Activated T-helper 17 cell treated with anti-CD3 and anti-CD28 coated beads, Interleukin-2, amount 50 U/mL, for 72 hours (primary cell): ENCODE measurements at places on chromosomes 2 and 18. TPM values are rescaled to one million over a fixed set of nuclear protein-coding genes. Genes with fewer than 3 reads are reported as not detected.

DNA sequence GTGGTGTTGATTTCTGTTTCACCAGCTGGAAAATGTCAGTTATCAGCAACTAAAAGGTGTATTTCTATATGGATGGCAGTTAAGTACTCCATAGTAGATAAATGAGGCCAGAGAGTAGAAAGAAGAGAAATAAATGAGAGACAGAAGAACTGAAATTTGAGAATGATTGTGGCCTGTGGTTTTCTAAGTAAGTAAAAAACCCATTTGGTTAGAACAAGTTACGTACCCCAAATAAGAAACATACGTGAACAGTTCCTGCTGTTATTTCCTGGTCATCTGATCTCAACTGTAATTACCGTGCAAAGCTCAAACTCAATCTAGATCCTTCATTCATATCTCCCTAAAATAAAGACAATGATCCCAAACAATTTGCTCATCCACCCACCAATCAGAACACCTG, 181.3 kb downstream of the PID1 start:
- ATAC-seq = no peak

DNA sequence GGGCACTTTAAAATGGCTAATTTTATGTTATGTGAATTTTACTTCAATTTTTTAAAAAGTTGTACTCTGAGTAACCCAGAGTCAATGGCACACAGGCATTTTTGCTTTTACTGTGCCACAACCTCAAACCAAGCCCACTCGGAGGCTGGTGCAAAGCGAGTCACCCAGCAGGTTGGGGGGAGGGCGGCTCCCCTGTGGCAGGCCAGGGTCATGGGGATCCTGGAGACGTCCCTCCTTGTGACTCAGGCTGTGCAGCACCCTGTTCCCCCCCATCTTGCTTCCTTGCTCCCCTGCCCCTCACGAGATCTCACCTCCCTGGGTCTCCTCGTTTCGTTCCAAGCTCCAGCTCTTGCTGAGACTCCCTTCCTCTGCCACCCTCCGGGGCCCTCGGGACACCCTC, 58.6 kb downstream of the POMC start:
- ATAC-seq = peak; percentile 31

CPLX4 gene
- not detected for total RNA-seq

DNA sequence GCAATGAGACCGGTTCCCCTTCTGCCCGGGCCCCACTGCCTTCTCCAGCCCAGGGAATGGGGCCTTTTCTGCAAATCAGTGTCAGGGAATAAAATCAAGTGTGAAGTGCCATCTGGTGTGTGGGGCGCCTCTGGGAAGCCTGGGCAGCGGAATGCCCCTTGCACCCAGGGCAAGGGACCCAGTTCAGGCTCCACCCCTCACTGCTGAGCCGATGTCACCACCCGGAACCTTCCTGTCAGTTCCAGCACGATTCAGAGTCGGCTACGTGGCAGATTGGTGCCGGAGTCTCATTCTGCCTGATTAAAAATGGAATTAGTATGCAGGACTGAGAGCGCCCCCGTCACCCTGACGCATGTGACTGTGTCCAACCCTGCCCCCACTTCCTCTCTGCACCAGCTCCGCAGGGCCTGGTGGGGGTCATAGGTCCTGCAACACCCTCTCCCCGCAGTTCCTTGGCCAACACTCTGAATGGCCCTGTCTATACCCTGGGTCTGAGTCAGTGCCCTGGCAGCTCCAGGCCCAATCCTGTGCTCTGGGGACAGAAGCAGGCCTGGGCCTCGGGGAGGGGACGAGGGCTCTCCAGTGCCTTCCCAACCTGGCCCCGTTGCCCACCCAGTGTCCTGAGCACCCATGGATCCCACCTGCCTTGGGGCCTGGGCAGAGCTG, 8.2 kb upstream of the ALPI start:
- ATAC-seq = no peak

DNA sequence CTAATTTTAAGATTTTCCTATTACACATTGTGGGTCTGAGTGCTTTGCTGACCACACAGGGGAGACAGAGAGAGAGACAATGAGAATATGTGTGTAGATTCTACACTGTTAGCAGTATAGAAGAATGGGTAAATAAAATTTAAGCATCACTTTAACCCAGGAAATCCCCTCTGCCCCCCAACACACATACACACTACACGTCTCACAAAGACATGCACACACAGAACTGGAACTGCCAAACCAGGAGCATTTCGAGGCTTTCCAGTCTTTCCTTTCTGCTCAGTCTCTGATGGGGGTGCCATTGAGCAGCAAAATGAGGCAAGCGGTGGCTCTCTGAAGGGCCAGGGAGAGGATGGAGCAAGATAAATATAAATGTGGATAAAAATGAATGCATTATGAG, 2.5 kb downstream of the MERTK start:
- no peak for ATAC-seq

- ATAC-seq = no peak
Measured at GRCh38 chr2:5725794-5726463, 33.7 kb downstream of the SOX11 start.

STEAP3 gene
- 0.11 TPM for total RNA-seq

- peak; percentile 60 for ATAC-seq
Measured at GRCh38 chr2:11072550-11072949, 82.7 kb upstream of the SLC66A3 start.

SERPINB8 gene
- 16.5 TPM for total RNA-seq

BOLL gene
- not detected for total RNA-seq

GRCh38 chr2:212667751-212668316, 129.2 kb upstream of the ERBB4 start:
- ATAC-seq = no peak

GRCh38 chr18:936941-937340, 32.3 kb downstream of the ADCYAP1 start:
- no peak for ATAC-seq

- no peak for ATAC-seq
Measured at GRCh38 chr2:182554950-182555349, 128.1 kb upstream of the PDE1A start.

GRCh38 chr2:233267516-233268245, 16.2 kb downstream of the ATG16L1 start:
- peak; percentile 97 for ATAC-seq

DNA sequence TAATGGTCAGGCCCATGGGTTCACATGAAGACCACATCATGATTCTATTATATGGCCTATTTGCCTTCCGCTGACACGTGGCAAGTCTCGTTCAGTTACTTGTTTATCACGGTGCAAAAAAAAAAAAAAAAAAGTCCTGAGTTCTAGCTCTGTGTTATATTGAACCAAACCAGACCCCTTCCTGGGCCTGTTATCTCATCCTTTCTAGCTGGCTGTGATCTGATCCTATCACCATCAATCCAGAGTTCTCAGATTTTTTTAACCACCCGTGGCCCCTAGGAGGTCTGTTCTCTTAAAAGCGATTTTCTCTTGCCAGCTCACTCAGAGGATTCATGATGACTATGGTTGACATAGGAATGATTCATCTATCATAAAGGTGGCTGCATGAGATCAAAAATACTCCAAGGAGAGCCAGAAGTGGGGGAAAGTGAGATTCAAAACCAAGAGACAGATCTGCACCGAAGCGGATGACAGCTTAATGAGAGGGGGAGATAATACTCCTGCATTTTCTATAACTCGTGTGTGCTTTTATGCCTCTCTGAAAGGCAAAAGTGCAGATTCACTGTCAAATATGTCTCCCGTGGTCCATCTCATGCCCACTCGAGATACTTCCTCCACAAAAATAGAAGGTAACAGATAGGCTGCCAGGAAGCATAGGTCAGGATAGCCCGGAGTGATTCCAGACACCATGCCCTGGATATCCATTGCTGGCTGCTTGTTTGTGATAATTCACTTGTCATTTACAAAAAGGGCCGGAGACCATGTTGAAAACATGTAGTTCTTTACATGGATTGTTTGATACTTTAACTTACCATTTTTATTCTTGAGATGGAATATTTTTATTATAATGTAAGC, 505.7 kb upstream of the KLHL29 start:
- no peak for ATAC-seq

KLF7 gene
- 32.8 TPM for total RNA-seq

DNA sequence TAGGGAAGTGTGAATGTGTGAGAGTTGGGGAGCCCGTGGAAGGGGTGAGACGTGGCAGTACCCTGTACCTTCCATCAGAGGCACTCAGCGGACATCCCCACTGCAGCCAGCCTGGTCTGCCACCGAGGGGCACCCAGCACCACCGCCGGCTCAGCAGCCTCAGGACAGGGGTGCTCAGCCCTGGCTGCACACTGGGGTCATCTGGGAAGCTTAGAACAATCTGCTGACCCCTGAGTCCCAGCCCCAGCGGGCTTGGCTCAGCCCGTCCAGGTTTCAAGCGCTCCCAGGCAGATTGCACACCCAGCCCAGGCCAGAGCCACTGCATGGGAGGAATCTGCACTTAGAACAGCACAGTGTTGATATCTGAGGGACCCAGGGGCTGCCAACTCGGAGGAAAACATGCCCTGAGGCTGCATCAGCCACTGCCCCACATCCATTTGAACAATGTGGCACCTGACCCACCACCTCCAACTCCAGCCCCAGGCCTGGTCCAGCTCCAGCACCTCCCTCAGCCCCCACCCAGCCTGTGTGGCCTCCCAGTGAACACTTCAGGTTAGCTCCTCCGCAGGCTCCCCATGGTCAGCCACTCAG, 147.1 kb upstream of the OTOS start:
- ATAC-seq = no peak

- ATAC-seq = no peak
Measured at GRCh38 chr2:80217446-80217845, 87.1 kb downstream of the LRRTM1 start.

- ATAC-seq = no peak
Measured at GRCh38 chr2:41294331-41294730, 753.5 kb upstream of the PKDCC start.

GRCh38 chr2:99775585-99775984, 285.8 kb upstream of the REV1 start:
- no peak for ATAC-seq

- no peak for ATAC-seq
Measured at GRCh38 chr2:24163601-24164000, 11.3 kb upstream of the FAM228A start.

GRCh38 chr2:132797556-132797955, 127.6 kb upstream of the LYPD1 start:
- ATAC-seq = no peak

LOXHD1 gene
- not detected for total RNA-seq

DNA sequence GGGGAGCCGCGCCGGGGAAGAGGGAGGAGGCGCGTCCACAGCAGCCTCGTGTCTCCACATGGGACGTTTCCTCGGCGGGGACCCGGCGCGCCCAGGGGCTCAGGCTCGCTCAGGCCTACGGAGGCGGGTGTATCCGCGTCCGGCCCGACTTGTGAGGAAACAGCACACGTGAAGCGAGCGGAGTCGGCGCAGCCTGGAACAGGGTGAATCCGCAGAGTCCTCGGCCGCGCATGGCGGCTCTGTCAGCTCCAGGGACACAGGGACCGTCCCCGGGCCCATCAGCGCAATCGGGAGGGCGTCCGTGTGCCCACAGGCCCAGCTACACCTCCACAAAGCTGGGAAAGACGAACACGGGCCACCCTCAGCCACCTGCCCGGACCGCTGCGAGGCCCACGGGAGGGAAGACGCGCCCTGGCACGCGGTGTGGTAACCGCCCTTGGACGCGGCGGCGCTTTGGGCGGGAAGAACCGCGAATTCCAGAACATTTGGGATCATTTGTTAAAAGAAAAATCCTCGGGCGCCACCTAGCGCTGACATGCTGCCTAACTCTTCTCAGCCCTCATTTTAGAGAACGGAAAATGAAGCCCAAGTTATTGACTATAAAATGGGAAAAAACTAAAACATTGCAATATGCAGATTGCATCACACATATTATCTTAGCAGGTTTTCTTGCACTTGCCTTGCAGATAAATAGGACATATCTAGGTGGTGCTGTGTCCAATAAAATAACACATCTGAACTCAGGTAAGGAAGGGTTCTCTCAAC, 40.4 kb downstream of the TMEM18 start:
- peak; percentile 76 for ATAC-seq

HOXD9 gene
- total RNA-seq = not detected

NTSR2 gene
- not detected for total RNA-seq

DYNAP gene
- not detected for total RNA-seq

DNA sequence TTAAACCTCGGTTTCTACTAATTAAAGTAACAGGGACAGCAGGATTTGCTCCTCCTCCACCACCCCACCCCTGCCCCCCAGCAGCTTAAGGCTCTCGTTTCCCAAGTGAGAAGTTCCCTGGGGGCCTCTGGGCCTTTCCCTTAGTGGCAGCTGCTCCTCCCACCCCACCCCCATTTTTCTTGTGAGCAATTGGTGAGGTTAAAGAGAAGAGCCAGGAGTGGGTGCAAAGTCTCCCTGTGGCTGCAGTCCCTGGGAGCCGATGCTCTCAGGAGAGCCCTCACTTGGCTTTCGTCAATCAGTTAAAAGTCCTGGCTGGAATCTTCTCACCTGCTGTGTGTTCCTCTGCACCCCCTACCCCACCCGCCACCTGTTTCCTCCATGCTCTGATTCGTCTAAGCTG, 48.7 kb upstream of the AGAP1 start:
- no peak for ATAC-seq

PPP1R1C gene
- total RNA-seq = not detected

DNA sequence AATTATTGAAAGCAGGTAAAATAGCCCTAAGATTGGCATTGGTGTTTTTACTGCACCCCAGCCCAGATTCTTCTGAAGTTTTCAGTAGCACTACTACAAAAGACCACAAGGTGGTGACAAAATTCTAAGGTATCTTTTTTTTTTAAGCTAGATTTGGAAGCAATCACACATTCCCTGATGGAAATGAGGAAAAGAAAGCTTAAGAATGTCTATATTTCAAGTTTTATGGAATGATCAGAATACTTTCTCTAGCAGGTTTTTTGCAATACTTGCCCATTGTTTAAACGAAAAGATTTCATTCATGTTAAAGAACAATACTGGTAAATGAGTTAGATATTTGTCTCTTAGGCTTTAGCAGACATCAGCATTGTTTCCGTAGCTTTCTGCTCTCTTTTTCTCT, 32.1 kb upstream of the ZNF638 start:
- no peak for ATAC-seq

- no peak for ATAC-seq
Measured at GRCh38 chr18:44654573-44654972, 26.1 kb upstream of the SETBP1 start.

SLC4A5 gene
- total RNA-seq = 4.4 TPM

CMPK2 gene
- 2.6 TPM for total RNA-seq

GRCh38 chr2:170930991-170931266, 1.9 kb downstream of the GORASP2 start:
- no peak for ATAC-seq

- no peak for ATAC-seq
Measured at GRCh38 chr18:61136711-61137251, 196.4 kb upstream of the CDH20 start.

- peak; percentile 11 for ATAC-seq
Measured at GRCh38 chr2:162126527-162126926, 25.5 kb downstream of the GCG start.

DNA sequence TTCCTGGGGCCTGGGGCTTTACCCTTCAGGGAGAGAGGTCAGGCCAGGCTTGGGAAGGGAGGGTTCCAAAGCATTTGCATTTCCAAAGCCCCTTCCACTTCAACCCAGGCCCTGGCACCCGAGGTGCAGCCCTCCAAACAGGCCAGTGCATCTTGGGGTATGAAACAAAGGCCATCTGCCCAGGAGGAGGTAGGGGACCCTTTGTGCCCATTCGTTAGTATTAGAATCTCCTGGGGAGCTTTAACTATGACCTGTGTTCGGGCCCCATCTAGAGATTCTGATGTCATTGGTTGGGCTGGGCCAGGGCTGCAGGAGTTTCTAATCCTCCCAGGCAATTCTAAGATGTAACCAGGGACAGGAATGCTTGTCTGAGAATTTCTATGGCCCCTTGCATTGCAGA, 73.6 kb downstream of the CIB4 start:
- no peak for ATAC-seq

PDE6D gene
- 20.4 TPM for total RNA-seq

SLC4A3 gene
- not detected for total RNA-seq

GRCh38 chr2:164897469-164898260, 56.0 kb upstream of the COBLL1 start:
- ATAC-seq = no peak

PRKAG3 gene
- total RNA-seq = not detected
